ENCODE measurements at places on chromosomes 3 and 15. TPM values are rescaled to one million over a fixed set of nuclear protein-coding genes. Genes with fewer than 3 reads are reported as not detected.
A peak's percentile ranks its signal among the peaks of the same experiment; 100 is the strongest.

DNA sequence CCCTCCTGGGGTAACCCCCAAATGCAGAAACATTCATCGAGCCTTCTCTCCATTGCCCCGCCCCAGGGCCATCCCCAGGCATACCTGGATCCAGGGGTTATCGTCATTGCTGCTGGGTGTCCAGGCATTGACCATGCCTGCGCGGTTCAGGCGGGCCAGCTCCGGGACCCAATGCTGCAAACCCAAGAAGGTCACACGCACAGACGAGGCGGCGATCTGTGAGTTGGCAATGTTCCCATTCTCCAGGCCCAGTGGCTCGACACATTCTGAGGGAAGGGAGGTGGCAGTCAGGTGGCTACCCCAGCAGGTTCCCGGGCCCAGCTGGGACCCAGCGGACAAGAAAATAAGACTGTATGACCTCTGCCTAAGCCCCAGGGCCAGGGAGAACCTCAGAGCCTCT, 6.1 kb downstream of the MFGE8 start:
- H3K36me3 ChIP-seq = peaks cover 18% of the 10 kb centered on the region
- H3K27ac ChIP-seq = peak overlapping the region; percentile 97
- no peaks in the 10 kb centered on the region for H3K27me3 ChIP-seq
- DNase-seq = no peak

DNA sequence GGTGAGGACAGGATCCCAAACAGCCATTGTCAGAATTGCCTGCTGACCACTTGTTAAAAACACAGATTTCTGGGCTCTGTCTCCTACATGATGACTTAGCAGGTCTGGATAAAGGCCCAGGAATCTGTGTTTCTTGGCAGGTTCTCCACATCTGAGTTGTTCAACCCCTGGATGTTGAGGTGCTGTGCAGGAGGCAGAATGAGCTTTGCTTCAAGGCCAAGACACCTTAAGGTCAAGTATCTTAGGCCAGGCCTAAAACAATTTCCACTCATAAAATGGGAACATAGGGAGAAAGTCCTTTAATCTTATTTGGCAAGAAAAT, 678.7 kb upstream of the CFAP20DC start:
- H3K4me3 ChIP-seq = no peak overlapping the region
- no peaks in the 10 kb centered on the region for H3K36me3 ChIP-seq
- H3K4me1 ChIP-seq = no peaks in the 10 kb centered on the region
- H3K27ac ChIP-seq = no peak overlapping the region
- no peaks in the 10 kb centered on the region for H3K27me3 ChIP-seq

DNA sequence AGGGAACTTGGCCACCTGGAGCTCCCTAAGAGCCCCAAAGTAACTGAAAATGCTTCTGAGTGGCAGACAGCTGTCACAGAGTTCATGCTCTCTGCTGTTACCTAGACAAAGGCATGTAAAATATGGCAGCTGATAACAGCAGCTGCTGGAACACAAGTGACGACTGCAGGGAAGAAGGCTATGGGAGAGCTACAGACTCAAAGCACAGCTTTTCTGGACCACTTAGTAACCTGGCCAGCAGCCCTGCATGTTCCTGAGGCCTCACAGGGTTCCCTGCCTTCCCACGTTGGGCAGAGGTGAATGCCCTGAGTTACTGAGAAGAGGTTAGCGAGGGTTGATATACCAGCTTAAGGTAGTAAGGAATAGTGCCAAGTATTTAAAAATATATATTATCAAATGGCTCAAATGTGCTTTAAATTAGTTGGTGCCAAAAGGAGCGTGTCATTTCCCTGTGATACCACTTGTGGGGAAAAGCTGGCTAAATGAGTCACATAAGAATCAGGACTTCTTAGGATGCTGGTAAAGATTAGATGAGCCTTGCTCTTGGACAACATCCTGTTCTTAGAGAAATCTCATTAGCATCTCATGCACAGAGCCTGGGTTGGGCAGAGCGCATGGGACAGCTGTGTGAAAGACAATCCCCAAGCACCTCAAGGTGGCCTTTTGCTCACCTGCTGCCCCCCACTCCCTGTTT, 76.4 kb upstream of the SCN5A start:
- no peaks in the 10 kb centered on the region for H3K27me3 ChIP-seq
- no peaks in the 10 kb centered on the region for H3K36me3 ChIP-seq
- no peak for DNase-seq

- H3K27ac ChIP-seq = no peak overlapping the region
- H3K27me3 ChIP-seq = peaks cover 2% of the 10 kb centered on the region
Measured at GRCh38 chr3:143884861-143885260, 36.6 kb upstream of the SLC9A9 start.

GRCh38 chr3:42855547-42856380, 19.9 kb downstream of the CYP8B1 start:
- no peaks in the 10 kb centered on the region for H3K36me3 ChIP-seq
- H3K27ac ChIP-seq = no peak overlapping the region
- no peak overlapping the region for H3K4me3 ChIP-seq

DNA sequence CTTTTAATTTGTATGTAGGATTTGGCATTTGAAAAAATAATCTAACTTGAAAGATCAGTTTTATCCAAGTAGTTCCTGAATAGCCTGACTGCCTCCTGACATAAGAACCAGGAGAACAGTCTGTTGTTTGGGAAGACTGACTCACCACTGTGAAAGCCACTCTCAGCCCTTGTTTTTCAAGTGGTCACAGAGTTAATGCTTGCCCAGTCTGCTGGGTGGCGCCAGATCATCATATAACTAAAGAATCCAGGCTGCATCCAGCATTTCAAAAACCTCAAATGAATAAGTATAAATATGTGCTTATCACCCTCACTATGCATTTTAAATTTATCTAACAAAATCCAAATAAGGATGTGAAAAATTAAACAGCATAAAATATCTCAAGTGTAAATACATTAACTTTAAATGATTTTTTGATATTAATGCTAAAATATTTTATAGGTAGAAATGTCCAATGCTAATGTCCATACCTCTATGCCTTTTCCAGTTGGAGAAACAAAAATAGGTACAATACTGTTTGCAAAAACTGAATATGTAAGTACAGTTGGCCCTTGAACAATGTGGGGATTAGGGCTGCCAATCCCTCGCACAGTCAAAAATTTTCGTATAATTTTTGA, 26.9 kb upstream of the ZBBX start:
- H3K27ac ChIP-seq = no peak overlapping the region
- H3K27me3 ChIP-seq = no peaks in the 10 kb centered on the region
- peak; percentile 15 for DNase-seq
- H3K36me3 ChIP-seq = no peaks in the 10 kb centered on the region
- H3K4me3 ChIP-seq = no peak overlapping the region

- H3K27ac ChIP-seq = no peak overlapping the region
- H3K4me3 ChIP-seq = no peak overlapping the region
- no peak for DNase-seq
- H3K27me3 ChIP-seq = no peaks in the 10 kb centered on the region
Measured at GRCh38 chr3:123140550-123140949, 61.2 kb upstream of the SEC22A start.

DNA sequence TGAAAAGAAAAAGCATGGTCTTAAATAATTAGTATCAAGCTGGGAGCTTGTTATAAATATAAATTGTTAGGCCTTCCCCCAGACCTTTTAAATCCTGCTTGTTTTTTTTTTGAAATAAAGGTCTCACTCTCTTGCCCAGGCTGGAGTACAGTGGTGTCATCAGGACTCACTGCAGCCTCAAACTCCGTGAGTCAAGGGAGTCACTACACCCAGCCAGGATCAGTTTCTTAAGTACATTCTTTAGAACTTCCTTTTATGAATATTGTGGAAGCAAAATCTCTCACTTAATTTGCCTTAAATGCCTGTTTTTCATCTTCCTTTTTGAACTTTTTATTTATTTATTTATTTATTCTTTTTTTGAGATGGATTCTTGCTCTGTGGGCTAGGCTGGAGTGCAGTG, 20.8 kb upstream of the DENND4A start:
- DNase-seq = no peak
- H3K4me3 ChIP-seq = no peak overlapping the region
- H3K27me3 ChIP-seq = no peaks in the 10 kb centered on the region
- no peaks in the 10 kb centered on the region for H3K36me3 ChIP-seq
- no peak overlapping the region for H3K27ac ChIP-seq

DNA sequence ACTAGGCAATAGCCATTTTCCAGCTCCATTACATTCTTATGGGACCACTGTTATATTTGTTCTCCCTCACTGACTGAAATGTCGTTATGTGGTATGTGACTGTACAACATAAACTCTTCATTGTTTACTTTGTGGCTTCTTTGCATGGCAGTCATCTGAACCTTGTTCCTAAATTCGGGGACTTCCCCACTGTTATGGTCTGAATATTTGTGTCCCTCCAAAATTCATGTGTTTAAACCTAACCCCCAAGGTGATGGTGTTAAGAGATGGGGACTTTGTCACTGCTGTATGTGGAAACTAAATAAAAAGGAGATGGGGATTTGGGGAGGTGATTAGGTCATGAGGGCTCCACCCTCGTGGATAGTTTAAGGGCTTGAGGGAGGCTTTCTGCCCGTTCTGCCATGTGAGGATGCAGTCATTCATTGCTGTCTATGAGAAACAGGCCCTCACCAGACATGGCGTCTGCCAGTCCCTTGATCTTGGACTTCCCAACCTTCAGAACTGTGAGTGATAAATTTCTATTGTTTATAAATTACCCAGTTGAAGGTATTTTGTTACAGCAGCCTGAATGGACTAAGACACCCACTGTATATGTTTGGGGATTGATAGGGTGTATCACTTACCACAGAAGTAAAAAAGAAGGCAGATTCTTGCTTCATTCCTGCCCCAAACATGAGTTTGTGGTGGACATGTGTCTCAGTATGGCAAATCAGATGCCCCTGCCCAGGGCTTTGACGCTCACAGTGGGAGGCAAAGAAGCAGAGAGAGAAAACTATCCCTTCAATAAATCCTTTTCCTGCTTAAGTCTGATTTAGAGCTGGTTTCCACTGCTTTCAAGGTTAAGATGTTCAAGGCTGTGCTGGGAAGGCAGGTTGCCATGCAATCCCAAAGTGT, 138.0 kb upstream of the UBE2E1 start:
- peak overlapping the region; percentile 96 for H3K27ac ChIP-seq
- DNase-seq = peak; percentile 82
- H3K4me3 ChIP-seq = no peak overlapping the region
- H3K27me3 ChIP-seq = no peaks in the 10 kb centered on the region

DNA sequence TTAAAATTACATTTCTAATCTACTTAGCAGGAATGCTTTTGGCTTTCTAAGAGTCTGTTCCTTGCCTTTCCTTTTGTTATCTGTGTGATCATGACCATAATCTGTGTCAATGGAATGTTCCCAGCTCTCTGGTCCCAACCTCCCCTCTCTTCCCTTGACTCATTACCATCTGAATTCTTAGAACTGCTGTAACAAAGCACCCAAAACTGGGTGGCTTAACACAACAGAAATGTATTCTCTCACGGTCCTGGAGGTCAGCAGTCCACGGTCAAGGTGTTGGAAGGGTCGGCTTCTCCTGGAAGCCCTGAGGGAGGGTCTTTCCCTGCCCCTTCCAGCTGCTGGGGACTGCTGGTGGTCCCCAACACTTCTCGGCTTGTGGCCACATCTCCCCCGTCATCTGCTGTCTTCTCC, 81.1 kb downstream of the LRRK1 start:
- no peak for DNase-seq
- peaks cover 35% of the 10 kb centered on the region for H3K4me1 ChIP-seq
- H3K27ac ChIP-seq = peak overlapping the region; percentile 87
- no peaks in the 10 kb centered on the region for H3K36me3 ChIP-seq

Gene GOLGA8S
- 0.15 TPM for total RNA-seq

Gene ASB14
- total RNA-seq = not detected

Gene ZMYND10
- 3.6 TPM for total RNA-seq

Gene EIF2A
- 70.0 TPM for total RNA-seq

Gene TMCO5A
- not detected for total RNA-seq
